ENCODE measurements at places on chromosomes 7 and 10.

DNA sequence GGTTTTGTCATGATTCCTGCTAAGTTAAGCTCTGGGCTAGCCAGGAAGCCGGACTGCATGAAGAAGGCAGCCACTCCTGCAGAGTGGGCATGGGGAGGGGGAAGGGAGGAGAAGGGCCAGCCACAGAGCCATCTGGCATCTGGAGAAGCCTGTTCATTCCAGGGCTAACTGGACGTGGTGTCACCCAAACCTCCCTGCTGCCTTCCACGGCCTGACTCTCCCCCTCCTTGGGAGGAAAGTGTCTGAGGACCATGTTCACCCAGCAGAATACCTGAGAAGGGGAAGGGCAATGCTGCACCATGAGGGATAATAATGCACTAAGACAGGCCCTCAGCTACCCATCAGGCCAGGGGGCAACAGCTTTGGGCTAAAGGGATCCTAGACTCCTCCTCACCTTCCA lies 15.4 kb downstream of the AQP1 start:
- DNase-seq, result no peak

DNA sequence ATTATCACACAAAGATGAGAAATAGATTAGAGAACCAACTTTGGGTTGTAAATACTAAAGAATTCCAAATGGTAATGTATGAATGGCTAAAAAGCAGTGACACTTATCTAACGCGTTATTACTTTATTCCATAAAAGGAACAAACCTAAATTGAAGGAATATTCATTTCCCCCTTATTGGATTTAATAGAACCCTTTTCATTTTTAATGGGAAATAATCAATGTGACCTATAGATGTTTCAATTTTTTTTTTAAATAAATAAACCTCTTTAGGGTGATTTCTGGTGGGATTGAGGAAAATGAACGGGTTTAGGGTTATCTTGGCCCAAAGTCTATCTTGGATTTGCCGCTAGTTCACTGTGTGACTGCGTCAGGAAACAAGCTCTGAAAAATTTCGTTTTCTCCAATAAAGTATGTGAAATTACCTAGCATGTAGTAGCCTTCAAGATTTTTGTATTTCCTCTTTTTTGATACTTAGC lies 1.9 kb upstream of the ACBD5 start:
- no peak for DNase-seq

GRCh38 chr7:71171476-71171875 lies 39.5 kb downstream of the GALNT17 start:
- DNase-seq, result no peak

DNA sequence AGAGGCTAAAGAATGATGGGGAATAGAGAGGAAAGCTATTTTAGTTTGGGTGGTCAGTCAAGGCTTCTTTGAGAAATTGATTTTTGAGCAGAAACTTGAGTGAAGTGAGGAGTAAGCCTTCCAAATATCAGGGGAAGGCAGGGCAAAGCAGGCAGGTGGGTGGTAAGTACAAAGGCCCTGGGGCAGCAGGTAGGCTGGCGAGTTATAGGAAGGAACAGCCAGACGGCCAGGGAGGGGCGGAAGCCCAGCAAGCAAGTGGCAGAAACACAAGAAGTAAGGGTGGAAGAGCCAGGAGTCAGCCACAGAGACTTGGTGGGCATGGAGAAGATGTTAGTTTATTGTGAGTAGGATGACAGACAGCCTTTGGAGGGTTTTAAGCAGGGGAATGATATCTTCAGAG lies 34.9 kb downstream of the VWA2 start:
- DNase-seq, result no peak

DNA sequence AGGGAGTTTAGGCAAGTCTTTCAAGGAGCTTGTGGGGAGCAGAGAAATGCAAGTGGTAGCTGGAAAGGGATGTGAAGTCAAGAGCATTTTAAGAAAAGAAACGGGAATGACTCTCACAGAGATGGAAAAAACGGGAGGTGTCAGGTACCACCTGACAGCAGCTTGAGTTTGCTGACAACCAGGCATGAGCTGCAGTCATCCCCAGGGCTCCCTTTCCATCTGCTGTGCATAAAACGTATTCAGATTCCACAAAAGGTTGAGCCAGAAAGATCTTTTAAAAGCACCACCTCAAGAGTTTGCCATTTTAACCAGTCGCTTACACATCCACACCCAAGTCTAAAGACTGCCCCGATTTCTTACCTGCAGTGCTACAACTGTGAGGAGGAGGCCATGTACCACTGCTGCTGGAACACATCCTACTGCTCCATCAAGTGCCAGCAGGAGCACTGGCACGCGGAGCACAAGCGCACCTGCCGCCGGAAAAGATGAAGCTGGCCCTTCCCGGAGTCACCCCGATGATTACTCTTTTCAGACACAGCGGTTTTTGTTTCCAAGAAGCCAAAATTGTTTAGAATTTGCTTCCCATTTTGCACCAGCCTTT lies 116.8 kb downstream of the ZMYND11 start:
- no peak for DNase-seq

DNA sequence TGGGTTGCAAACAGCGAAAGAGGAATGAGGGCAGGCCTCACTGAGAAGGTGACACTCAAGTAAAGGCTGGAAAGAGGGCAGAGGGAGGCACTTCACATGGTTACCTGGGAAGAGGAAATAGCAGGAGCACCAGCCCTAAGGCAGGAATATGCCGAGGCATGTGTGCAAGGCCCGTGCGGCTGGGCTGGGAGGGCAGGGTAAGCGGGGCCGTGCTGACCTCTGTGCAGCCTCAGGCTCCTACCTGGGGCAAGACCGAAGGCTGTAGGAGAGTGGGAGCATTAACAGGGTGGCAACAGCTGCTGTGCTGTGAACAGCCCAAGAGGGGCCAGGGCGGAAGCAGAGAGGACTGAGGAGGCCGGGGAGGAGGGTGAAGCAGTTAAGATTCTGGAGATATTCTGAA lies 24.0 kb upstream of the SH3PXD2A start:
- DNase-seq, result no peak

DNA sequence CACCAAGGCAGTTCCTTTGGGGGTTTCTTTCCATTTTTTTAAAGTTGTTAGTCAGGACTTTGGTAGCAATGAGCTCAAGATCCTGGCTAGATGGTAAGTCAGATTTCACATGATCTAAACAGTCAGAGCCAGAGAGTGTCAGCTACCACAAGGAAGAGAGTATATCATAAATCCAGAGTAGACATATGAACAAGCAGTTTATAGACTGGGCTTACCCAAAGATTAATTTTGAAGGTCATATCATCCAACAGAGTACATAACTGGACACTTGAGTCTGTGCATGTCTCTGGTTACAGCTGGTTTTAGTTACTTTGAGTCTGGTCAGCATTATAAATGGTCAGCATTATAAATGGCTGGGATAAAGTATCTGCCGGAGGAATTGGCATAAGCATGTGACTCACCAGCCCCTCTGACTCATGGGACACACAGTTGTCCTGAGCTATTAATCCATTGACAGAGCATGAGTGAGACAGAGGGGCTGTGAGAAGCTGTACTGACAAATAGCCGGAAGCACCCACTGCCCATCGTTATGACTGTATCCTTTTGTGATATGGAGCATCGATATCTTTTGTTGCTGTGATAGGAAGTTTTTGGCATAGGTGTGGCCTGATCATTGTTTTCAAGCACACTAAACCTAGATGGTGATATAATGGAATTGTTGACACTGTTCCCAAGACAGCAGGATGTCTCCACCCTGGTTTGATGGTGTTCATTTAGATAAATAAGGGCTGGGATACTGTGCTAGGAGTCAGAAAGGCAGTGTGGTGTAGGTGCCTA lies 19.3 kb downstream of the PPP1R3C start:
- DNase-seq, result no peak

DNA sequence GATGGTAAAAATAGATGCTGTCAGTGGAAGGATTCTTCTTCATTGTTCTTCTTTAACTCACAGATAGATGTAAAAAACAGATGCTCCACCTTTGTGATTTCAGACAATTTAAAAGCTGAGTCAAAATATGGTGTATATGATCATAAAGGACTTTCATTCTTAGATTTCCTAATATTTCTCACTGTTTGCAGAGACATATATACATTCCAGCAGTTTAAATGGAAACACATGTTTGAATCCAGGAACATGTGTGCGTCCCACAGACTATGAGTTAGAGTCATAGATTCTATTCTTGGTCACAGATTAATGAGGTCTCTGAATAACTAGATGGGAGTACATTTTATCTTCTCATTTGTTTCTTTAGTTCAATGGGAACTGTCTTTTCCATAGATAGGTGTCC lies 109.6 kb downstream of the BICC1 start:
- DNase-seq, result no peak

GRCh38 chr7:81327468-81328266 lies 408.8 kb upstream of the SEMA3C start:
- no peak for DNase-seq

DNA sequence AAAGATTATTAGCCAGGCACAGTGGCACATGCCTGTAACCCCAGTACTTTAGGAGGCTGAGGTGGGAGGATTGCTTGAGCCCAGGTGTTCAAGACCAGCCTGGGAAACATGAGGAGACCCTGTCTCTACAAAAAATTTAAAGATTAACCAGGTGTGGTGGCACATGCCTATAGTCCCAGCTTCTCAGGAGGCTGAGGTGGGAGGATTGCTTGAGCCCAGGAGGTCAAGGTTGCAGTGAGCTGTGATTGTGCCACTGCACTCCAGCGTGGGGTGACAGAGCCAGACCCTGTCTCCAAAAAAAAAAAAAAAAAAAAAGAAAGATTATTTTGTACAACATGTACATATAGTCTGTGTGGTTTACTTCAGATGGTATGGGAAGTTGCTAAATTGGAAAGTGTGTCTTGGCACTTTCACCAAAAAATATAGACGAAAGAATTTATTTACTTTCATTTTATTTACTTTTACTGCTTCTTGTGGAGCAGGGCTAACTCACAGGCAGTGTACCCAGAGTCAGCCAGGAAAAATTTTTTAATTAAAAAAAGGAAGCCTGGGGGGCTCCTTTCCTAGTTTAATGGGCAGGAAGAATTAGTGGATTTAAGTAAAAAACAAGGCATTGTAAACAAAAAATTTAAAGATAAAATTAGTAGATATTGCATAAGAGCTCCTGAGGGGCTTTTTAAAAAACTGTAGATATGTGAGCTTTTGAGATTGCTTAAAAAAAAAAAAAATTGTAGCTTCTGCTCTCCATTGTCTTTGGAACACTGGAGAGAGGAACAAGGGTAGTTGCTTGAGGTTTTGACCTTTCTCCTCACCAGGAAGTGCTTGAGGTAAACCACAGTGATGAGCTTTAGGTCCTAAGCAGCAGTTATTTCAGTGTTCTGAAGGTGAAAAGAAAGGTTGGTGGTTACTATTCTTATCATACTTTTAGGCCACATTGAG lies 44.6 kb upstream of the VDAC2 start:
- DNase-seq, result no peak

- no peak for DNase-seq
These were observed 5.9 kb downstream of the NCAPG2 start for GRCh38 chr7:158698657-158699195.

GRCh38 chr10:70590655-70591416 lies 11.7 kb downstream of the PRF1 start:
- no peak for DNase-seq

GRCh38 chr10:14670551-14671240 lies 104.0 kb downstream of the FAM107B start:
- no peak for DNase-seq

GRCh38 chr7:77244222-77244934 lies 44.8 kb upstream of the FGL2 start:
- DNase-seq, result no peak

DNA sequence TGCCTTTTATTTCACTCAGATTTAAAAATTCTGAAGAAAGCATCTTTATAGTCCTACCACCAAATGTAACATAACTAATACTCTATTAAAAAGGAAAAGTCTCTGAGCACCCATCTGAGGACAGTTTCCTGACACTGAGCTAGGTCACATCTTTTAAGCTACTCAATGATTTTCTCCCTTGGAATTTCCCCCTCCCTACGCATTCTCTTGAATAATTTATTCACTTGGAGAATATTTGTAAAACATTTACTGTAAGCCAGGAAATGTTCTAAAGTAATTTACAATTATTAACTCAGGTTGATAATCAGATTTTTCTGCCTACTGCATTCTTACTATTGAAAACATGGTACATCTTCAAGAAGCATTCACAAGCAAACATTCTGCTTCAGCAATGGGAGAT lies 297.2 kb upstream of the VSTM2A start:
- no peak for DNase-seq

DNA sequence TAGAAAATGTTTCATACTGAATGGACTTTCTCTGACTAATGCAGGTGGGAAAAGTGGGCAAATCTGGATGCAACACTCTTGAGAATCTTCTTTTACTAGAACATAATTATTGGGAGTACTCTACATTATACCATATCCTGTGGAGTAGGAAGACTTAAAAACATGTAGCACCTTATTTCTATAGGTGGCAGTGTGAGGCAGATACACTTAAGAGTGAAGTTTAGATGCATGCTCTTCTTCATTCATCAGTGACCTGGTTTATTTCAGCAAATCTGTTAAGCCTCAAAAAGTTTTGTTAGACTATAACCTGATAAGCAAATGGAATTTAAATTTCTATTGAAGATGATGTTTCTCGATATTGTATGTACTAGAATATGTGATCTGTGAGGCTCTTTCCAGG lies 1087.1 kb upstream of the LRRN3 start:
- DNase-seq, result no peak

DNA sequence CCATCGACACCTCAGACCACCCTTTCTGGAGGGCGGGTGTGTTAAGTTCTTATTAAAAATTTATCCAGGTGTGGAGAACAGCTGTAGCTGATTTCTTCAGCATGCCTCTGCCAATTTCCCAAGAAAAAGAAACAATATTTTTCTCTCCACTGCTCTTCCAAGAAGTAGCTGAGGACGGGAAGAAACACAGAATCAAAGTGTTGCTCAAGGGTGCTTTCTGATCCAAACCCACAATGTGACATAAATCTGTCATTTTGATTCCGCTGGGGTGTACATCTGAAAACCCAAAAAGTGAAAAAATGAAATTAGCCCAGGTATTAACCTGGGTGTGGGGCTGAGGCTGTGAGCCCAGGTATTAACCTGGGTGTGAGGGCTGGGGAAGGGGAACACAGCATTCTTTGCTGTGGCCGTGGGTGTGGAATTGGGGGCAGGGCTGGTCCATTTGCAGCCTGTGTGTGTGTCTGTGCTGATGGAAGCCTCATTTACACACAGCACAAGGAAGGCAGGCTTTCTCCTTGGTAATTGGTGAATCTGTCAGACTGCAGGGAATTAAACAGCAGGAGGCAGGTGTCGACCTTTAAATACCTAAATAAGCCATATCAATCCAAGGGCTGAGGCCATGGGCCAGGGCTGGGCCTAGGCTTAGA lies 48.4 kb upstream of the CCDC3 start:
- no peak for DNase-seq

- no peak for DNase-seq
These were observed 145.3 kb downstream of the CELF2 start for GRCh38 chr10:11162828-11163599.

- no peak for DNase-seq
These were observed 36.9 kb upstream of the PPIF start for GRCh38 chr10:79310200-79310865.
